Hematopoietic multipotent progenitor cell treated with erythropoietin and hydrocortisone succinate and interleukin-3 and kit ligand, for 8 days (in vitro differentiated cells): ENCODE measurements at places on chromosomes 16 and 17.

- DNase-seq, result peak; percentile 2
Observed at GRCh38 chr16:62041401-62041800, 5.2 kb upstream of the CDH8 start.

GRCh38 chr16:83676086-83676485, 131.7 kb upstream of the HSBP1 start:
- DNase-seq, result no peak

- no peak for DNase-seq
Observed at GRCh38 chr17:81999587-81999975, 22.2 kb downstream of the ASPSCR1 start.

DNA sequence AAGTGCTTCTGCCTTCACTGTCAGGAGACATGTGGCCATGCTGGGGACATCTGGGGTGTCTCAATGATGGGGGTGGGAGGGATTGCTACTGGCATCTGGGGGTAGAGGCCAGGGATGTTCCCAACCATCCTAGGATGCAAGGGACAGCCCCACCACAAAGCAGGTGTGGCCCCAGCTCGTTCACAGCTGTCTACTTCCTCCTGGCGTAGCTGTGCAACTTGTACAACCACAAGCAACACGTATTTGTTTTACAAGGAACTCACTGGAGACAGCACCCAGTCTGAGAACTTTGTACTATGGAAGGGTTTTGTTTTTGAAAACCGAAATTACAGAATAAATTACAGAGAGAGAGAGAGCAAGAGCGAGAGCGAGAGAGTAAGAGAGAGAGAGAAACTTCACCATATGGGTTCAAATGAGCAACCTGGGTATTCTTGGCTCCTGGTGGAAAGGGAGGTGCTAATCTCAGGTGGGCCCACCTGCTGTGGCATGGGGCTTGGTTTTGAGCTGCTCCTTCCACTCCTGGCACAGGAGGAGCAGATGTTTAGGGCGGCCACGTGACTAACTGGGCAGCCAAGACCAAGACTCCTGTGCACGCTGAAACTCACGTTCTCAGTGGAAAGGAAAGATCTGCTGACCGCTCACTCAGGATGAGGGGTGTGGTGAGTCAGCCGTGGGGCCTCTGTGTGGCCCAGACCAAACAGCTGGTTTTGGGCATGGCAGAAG, 17.5 kb upstream of the TNFRSF13B start:
- DNase-seq, result no peak

GRCh38 chr17:13540546-13540945, 61.2 kb downstream of the HS3ST3A1 start:
- DNase-seq, result no peak

DNA sequence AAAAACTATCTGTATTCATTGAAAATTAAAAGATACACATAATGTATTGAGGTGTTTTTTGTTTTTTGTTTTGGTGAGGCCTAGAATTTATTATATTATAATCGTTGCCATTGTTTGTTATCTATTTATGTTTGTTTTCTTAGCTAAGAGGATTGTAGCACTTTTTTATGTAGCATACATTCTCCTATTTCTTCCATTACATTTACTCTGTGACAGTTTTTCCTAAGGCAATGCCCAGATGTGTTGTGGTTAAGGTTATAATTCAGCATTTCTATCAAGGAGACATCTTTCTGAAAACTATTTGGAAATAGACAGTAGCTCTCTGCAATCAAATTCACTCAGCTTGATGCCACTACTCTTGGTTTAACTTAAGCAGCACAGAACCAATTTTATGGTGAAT, 161.6 kb downstream of the PPM1E start:
- DNase-seq, result no peak

DNA sequence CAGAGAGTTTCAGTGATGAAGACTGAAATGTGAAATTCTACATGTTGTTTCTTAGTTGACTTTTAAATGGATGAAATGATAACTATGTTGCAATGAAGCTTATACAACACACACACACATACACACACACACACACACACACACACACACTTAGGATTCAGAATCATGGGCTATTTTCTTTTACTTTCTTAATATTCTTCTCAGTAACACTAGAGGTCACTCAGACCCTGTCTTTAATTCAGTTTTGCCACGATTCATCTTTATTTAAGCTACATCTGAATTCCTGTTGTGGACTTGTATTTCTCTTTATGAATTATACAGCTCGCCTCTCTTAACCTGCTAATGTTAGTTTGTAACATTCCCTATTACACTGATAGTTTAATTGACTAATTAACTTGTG, 109.6 kb upstream of the GOT2 start:
- DNase-seq, result peak; percentile 65

DNA sequence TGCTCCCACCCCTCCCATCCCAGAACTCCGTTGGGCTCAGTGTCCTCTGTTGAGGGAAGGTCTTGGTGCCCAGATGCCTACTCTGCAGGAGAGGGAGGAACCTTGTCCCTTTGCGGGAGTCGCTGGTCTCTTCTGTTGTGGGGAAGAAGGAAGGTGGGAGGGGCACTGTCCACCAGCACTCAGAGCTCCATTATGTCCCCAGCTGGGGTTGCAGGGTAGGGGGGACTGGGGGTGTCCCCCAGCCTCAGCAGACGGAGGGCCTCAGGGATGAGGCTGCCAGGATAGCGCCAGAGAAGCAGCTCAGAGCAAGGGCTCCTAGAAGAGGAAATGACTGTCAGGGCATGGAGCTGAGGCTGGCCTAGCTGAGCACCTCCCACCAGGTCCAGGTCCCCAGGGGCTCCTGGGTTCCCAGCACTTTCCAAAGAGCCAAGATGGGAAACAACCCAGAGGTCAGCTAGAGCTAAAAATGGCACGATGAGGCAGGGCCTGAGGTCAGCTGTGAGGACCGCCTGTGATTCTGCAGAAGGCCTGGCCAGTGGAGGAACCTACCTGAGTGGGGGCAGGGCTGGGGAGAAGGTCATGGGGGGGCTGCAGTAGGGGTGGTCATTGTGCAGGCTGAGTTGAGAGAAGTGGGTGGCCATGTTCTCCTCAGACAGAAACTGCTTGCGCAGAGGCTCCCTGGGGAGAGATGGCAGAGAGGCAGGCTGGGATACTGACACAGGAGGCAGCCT, 893 bp downstream of the HCFC1R1 start:
- DNase-seq, result no peak

- no peak for DNase-seq
Observed at GRCh38 chr17:75607086-75607485, 19.5 kb downstream of the MYO15B start.

DNA sequence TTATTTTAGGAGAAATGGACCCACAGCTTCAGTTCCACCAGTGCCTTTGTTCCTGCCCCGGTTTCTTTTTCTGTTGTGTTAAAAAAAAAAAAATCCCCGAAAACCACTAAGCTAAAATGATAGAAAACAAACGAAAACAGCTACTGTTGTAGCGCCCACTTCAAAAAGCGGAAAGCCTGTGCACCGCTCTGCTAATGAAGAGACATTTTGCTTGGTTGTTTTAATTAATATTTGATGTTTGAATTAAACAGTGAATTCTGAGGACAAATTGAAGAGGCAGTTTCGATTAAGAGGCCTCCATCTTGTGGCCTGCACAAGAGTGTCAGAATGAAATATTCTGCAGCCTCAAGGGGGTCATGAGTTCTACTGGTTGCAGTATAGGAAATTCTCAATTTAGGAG, 186.7 kb downstream of the RPTOR start:
- DNase-seq, result no peak

- DNase-seq, result peak; percentile 96
Observed at GRCh38 chr17:32286518-32286900, 20.9 kb downstream of the RHBDL3 start.

- no peak for DNase-seq
Observed at GRCh38 chr16:26952411-26952810, 114.3 kb upstream of the C16orf82 start.

- DNase-seq, result peak; percentile 87
Observed at GRCh38 chr17:4945176-4945943, 3.0 kb downstream of the PFN1 start.

DNA sequence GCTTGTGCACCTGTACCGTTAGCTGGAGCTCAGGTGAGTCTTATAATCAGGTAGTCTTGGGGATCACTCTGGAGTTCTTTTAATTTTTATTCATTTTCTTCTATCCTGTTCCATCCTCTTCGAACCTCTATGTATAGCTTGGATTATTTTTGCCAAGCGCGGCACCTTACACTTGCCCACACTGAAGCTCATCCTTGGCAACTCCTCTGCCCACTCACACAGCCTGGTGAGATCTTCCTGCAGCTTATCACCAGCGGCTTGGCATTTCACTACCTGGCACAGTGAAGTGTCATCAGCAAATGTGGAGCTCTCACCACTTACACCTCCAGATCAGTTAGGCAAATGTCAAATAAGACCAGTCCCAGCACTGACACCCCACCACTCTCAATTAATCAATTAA, 116.7 kb downstream of the CACNG3 start:
- no peak for DNase-seq

GRCh38 chr17:47720754-47721533, 12.1 kb upstream of the TBX21 start:
- DNase-seq, result peak; percentile 11

DNA sequence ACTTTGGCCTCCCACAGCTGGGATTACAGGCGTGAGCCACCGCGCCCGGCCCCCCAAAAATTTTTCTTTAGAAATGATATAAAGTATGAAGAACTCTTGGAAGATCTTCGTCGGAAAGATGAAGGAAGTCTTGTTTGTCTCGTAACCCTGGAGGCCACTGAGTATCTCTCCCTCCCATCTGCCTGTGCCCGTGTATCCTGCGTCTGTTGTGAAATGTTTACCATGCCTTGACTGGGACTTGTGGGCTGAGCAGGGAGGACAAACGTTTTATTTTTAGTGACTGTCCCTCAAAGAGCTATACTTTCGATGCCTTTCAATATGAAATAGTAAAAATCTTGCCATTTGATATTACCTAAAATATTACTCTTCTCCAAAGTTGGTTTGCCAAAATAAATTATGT, 121.2 kb downstream of the RPTOR start:
- no peak for DNase-seq

GRCh38 chr16:81310045-81310644, 4.6 kb upstream of the GAN start:
- DNase-seq, result no peak

DNA sequence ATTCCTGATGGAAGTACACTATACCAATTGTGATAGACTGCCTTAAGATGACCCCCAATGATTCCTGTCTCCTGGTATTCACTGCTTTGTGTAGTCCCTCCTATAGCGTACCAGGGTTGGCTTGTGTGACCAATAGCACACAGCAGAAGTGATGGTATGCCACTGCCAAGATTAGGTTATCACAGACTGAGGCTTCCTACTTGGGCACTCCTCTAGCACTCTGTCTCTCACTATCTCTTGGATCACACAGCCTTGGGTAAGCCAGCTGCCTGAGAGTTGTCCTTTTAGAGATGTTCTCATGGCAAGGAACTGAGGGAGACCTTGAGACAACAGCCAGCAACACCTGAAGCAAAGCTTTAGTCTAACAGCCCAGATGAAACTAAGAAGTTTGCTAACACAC, 12.7 kb upstream of the AMFR start:
- DNase-seq, result peak; percentile 87

DNA sequence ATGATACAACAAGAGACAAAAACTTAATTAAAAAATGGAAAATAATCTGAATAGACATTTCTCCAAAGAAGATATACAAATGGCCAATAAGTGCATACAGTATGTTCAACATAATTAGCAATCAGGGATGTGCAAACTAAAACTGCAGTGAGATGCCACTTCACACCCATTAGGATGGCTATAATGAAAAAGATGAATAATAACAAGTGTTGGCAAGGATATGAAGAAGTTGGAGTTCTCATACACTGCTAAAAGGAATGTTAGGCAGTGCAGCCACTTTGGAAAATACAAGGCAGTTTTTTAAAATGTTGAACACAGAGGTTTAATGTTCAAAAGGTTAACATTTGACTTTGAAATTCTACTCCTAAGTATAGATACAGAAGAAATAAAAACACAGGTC, 69.8 kb downstream of the PCTP start:
- no peak for DNase-seq

GRCh38 chr16:28492511-28492910, 637 bp upstream of the CLN3 start:
- no peak for DNase-seq

DNA sequence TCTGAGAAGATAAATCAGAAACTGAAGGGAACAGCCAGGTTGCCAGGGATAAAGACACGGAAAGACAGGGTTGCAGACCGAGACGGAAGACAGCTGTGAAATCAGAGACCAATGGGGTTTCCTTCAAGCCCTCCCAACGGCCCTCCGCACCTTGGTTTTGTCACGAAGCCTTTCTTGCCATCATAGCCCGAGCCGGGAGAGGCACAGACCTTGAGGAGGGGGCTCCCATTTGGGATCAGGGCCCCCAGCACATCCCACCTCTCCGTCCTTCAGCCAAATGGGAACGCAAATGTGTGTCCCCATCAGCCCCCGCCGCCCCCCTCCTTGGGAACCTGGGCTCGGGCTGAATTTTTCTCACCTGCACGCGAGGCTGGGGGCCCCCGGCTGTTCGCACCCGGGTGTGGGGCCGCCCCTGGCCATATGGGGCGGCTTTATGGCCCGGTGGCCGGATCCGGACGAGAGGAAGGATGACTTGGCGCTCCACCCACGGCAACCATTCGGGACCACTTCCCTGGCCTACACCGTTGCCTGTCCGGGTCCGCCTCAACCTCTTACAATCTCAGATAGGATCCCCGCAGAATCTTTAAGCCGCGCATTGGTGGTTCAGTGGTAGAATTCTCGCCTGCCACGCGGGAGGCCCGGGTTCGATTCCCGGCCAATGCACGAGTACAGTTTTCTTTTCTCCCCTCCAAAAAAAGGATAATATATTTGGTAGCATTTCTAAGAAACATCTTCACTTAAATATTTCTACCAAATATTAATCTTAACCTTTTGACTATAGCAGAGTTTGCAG, 1.4 kb upstream of the HES7 start:
- peak; percentile 84 for DNase-seq

- no peak for DNase-seq
Observed at GRCh38 chr17:80444644-80444979, 29.6 kb downstream of the ENDOV start.

DNA sequence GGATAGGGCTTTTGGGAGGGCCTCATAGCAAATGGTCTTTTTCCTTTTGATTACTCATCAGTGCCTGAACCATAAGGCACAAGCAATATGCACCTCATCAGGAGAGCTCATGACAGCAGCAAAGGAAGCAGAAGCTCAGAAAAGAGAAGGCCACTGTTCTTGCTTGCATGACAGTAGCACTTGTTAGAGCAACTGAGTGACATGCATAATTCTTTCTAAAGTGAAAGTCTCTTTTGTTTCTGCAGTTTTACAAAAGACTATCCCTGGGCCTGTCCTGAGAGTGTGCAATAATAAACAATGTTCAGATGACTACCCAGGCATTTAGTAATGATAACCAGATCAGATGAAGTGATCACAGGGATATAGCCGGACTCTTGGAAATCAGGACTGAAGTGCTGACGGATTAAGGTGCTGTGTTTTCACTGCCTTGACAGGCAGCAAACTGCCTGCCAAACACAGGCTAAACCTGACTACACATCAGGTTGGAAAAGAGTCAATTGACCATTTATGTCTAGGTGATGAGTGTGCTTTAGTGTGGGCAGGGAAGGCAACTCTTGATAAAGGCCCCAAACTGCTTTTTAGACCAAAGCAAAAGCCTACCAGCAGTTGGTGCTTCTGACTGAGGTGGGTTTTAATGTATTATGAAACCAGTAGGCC, 1860.3 kb downstream of the TP53TG3F start:
- no peak for DNase-seq

- DNase-seq, result no peak
Observed at GRCh38 chr16:56369202-56369601, 56.1 kb downstream of the AMFR start.
